ENCODE measurements at places on chromosomes 12 and 14.

DNA sequence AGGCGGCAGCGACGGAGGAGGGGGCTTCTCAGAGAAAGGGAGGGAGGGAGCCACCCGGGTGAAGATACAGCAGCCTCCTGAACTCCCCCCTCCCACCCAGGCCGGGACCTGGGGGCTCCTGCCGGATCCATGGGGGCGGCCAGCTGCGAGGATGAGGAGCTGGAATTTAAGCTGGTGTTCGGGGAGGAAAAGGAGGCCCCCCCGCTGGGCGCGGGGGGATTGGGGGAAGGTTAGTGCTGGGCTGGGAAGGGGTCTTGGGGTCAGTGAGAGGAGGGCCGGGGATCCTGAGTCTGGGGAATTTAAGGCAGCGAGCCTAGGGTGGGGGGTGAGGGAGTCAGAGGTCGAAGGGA, 203 bp downstream of the NFATC4 start:
- DNase-seq: no peak

GRCh38 chr12:52228366-52228765, 4.7 kb upstream of the KRT7 start:
- no peak for DNase-seq

GRCh38 chr14:25626986-25627385, 577.0 kb upstream of the STXBP6 start:
- no peak for DNase-seq

DNA sequence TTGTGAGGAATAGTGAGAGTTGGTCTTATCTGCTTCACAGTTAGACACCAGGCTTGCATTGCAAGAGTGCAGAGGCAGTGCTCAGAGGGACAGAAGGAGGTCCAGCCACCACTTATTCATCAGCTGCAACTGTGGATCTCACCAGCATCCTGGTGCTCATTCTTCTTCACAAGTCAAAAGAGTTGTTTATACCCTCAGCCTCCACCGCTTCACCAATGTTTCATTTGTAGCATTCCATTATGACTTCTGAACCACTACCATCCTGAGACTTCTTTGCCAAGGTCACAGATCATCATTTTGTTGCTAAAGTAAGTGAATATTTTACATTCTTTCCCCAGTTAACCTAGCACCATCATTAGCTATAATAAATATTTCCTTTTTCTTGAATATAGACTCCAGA, 230.5 kb upstream of the KITLG start:
- no peak for DNase-seq

- no peak for DNase-seq
Measured at GRCh38 chr14:99654235-99654985, 9.5 kb downstream of the HHIPL1 start.

DNA sequence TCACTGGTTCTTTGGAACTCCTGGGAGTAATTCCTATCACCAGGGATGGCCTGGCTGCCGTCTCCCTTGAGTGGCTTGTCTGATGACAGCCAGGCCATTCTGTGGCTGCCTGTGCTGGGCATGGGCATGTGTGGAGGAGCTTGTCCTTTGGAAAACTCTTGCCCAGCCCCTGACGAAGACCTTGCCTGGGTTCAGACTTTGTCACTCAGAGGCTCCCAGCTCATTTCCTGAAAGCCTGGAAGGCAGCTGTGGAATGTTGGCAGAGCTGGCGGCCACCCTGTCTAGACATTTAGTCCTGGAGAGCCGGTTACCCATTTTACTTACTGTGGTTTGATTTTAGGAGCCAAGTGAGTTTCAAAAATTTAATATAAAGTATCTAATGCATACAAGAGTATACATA, 34.0 kb downstream of the TUNAR start:
- no peak for DNase-seq

GRCh38 chr12:64496839-64497400, 45.0 kb downstream of the TBK1 start:
- no peak for DNase-seq

- no peak for DNase-seq
Measured at GRCh38 chr12:100221523-100221922, 20.9 kb downstream of the ACTR6 start.

DNA sequence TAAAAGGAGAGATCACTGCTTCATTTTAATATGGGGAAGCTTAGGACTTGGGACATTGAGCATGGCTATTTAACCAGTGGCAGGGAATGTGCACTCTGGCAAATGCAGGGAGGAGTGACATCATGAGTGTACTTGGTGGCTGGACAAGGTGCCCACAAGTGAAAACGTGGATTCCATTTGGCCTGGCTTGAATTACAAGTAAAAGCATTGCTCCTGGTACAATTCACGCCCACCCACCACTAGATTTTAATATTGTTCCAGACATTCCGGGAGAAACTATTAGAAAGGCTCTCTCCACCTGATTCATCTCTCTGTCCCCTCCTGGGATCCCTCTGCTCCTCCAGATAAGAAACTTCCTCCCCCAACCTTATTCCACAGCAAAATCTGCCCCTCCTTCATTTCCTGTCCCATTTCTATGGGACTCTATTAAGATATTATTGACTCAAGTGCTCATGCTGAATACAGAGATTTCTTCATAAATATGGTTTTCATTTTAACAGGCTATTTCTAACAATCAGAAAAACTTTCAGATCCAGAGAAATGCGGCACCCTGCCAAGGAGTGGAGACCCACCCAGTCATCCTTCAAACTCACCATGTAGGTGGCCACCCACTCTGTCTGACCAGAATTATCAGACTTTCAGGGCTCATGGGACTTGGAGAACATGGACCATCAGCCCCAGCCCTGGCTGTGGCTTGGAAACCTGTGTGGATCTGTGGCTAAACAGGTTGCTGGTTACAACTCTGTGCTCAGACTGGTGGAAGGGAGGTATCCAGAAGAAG, 43.2 kb downstream of the SSPN start:
- DNase-seq: no peak

DNA sequence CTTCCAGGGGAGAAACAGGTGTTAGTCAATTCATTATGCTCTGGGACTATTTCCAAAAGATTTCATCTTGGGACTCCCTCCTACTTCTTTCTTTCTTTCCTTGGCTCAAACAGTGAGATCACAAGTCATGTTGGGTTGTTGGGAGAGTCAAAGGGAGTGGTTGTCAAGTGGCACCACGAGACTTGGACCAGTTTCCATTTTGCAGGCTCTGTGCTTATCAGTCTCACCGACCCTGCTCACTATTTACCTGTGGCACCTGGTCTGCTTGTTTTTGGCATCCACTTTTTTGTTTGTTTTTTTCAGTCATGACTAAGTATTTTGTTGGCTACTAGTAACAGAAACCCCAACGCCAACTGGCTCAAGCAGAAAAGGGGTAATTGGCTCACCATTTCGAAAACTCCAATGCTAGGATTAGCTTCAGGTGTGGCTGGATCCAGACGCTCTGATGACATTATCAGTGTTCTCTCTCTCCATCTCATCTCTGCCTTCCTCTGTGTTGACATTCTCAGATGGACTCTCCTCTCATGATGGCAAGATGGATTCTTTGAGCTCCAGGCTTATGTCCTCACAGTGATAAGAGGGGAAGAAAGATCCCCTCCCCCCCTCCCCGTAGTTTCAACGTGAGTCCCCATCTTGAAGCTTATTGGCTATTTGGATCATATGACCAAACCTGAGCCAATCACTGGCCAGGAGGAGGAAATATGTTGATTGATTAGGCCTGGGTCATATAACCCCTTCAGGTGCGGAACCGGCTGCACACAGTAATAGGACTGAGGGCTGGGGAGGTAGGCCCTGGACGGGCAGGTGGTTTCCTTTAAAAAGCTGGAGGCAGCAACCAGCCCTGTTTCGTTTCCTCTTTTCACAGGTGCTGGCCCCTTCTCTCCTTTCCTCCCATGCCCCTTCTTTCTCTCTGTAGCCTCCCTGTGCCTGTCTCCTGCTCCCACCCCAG, 84.2 kb downstream of the AACS start:
- DNase-seq: no peak

GRCh38 chr14:67483579-67484285, 4.8 kb downstream of the TMEM229B start:
- DNase-seq: no peak

- no peak for DNase-seq
Measured at GRCh38 chr14:94395888-94396574, 7.6 kb upstream of the SERPINA1 start.

DNA sequence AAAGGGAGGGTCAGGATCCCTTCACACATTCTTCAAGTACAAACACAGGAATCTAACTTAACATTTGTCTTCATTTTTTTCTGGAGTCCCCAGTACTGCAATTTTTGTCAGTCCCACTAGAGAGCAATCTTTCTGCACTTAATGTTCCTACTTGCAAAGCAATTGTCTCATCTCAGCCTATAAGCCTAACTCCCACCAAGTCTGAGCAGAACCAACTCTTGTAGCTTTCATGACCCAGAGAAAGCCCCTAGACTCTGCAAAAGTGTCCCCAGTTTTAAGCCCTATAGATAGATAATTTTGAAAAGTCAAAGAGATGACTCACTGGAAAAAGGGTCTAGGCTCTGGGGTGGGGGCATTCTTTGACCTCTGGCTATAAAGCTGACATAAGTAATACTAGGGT, 1.8 kb upstream of the ZBTB39 start:
- DNase-seq: no peak

DNA sequence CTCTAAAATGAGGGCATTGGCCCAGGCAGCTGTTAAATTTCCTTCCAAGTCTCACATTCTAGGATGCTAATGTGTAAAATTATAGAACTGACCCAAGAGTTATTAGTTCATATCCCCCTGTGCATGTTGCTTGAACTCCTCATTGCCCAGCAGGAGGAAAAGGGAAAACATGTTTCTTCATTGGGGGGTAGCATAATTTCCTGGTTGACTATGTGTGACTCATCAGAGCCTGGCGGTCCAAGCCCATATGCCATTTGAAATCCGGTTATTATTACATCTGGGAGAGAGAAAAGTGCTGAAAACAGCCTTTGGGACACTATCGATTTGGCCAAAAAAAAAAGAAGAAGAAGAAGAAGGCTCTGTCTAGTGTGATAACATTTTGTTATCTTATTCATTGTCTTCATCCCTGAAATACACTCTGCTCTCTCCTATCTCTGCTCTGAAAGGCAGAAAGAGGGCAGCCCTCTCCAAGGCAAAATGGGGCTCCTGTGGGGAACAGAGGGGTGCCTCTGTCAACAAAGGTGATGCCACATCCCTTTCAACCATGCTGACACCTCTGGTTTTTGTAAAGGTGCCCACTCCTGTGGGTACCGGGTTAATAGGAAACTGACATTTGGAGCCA, 114.2 kb downstream of the DAD1 start:
- DNase-seq: no peak

GRCh38 chr12:59452746-59453145, 143.1 kb upstream of the SLC16A7 start:
- no peak for DNase-seq

DNA sequence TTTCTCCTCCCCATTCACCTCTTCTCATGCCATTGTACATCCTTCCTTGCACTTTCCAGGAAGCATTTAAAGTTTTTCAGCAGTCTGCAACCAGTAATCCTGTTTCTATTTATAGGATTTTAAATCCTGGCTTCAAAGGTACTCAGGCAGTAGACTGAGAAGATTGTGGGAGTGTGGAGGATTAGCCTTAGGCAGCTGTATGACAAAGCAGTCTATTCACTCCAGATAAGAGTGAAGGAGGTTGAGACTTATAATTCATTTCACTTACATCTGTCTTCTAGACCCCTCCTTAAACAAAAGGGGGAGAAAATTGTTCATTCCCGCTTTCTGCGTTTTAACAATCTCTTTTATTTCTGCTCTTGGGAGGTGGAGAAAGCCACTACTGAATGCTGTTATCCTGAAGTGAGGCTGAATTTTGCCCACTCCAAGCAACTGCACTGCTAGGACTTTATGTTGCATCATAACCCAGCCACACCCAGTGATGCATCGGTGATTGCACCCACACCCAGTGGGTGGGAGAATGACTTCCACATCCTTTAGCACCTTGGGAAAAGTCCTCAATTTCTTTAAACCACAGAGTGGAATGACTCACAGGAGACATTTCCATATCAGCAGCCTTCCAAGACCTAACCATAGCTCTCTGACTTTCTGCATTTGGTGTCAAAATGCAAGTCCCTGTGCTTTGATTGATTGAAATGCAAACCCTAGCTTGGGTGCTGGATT, 382.5 kb upstream of the ATP2B1 start:
- no peak for DNase-seq

GRCh38 chr12:58363971-58364370, 422.6 kb downstream of the ATP23 start:
- no peak for DNase-seq

DNA sequence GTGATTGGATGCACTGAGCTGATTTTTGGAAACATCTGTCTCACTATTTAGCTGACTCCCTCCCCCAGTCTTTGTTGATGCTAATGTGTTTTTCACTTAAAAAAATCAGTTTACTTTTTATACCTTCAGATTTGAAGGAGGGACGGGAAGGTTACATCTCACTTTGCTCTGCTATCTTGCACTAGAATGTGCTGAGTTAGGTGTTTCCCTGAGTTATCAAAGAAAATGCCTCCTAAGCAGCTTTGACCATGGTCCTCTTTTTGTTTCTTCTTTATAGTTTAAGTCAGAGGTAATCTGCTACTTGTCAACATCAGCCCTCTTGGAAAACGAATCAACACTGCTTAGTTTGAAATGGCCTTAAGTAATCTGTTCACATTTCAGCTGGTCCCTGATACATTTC, 222.0 kb downstream of the TMEM132D start:
- no peak for DNase-seq

DNA sequence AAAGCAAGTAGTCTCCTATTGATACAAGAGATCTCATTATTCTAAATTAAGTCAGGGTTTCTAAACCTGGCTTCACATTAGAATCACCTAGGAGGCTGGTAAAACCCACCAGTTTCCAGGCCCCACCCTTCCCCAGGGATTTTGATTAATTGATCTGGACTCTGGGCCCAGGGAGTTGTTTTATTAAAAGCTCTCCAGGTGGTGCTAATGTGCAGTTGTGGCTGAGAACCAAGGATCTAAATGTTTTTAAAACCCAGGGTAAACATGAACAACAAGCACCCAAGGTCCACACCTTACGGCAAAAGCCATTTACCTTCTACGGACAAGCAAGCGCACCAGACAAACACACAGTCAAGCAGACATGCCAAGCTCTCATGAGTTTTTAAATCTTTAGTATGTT, 73.9 kb downstream of the SLC2A13 start:
- DNase-seq: no peak

DNA sequence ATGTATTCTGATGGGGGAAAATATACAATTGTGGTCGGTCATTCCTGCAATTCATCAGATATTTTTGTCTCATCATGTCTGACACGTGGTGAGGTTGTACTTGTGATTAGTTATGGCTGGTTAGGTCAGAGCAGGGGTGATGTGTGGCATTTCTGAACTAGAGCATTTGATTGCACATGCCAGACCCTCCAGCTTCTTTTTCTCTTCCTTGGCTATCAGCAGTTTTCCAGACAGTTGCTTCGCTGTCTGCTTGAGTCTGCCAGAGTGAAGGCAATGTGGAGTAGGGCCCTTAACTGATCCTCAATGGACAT, 25.9 kb downstream of the TMEM117 start:
- no peak for DNase-seq
